ENCODE measurements at places on chromosomes 7 and 10.

DNA sequence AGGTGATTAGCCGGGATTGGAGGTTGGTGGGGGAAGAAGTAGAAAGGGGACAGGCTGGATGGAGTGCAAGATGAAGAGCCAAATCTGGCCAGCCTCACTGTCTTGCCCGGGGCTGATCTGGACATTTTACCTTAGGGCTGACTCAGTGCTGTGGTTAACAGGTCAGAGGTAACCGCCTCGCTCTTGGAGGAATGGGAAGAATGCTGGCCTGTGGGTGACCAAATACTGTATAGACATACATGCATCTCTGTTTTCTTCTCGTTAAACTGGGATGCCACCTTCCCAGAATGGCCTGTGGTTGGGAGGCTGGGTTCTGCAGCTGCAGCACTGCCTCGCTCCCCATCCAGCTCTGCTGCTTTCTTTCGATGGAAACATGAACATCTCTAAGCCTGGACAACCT, 120.0 kb downstream of the SEC23IP start:
- DNase-seq = peak; percentile 28

- DNase-seq = no peak
These were observed 141.1 kb downstream of the CDK14 start for GRCh38 chr7:90736968-90737939.

GRCh38 chr7:130920122-130920521, 186.1 kb upstream of the KLF14 start:
- no peak for DNase-seq

- no peak for DNase-seq
These were observed 103.5 kb downstream of the SND1 start for GRCh38 chr7:127755521-127755920.

DNA sequence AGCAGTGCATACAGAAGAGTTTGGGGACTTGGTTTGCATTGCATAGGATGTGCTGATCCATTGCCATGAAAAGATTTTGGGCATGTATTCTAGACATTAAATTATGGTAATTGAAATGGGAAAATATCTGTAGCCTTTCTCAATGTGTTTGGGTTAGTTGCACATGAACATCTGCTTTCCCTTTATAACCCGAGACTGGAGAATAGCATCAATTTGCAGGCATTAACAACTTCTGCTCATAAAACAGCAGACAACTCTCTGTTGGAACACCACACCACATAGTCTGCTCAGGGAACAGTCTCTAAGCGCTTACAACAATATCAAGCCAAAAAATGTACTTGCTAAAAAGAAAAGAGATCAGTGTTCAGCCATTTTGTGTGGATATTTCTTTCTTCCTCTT, 1391.1 kb upstream of the LRRTM3 start:
- DNase-seq = no peak

- no peak for DNase-seq
These were observed 319.9 kb upstream of the COBL start for GRCh38 chr7:51636503-51636902.

DNA sequence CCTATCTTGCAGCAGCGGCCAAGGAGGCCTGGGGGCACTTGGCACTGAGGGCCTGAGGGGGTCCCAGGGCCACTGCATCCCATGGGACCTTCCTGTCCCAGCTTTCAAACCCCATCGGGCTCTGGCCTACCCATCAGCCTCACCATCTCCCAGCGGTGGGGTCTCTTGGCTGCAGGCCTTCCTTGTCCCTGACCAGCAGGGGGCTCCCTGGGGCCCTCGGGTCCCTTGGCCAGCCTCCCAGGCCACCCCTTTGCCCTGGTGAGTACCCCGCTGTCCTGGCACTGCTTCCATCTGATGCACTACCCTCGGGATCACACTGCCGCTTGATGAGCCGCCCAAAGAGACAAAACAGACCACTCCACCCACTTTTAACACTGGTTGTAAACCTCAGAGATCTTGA, 43.5 kb downstream of the YKT6 start:
- no peak for DNase-seq

- peak; percentile 93 for DNase-seq
These were observed 126.5 kb upstream of the JCAD start for GRCh38 chr10:30185916-30186315.

DNA sequence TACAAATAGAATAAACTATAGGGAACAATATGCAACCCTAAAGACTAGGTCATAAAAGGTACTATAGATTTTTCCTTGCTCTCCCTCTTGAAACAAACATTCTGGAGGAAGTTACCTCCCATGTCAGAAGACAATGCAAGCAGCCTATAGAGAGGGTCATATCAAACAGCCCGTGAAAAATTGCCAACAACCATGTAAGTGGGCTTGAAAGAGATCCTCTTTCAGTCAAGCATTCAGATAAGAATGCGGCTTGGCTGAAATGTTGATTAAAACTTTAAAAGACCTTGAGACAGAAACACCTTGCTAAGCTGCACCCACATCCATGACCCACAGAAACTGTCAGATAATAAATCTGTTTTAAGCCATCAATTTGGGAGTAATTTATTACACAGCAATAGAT, 526.6 kb upstream of the GHITM start:
- DNase-seq = no peak

DNA sequence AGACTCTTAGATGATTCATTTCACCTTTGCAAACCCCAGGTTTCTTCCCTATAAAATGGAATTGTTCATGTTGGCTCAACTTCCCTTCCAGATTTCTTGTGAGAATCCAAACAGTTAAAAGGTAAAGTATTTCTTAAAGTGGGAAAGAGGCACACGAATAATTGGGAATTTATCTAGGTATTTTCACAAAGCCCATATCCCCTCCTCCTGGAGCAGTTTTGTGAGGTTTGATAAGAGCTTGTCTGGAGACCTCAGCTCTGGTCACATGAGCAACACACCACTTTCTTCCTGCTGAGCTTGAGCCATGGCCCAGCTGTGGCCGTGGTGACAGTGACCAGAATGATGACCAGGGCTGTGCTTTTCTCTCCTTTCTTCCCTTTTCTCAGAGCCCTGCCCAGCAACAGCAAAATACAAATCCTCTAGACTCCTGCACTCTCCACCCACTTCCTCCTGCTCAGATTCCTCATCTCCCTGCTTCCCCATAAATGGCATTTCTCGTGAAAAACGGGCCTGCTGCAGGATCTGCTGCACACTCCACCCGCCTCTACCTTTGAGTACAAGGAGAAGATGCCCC, 87.7 kb downstream of the PIK3CG start:
- DNase-seq = no peak

DNA sequence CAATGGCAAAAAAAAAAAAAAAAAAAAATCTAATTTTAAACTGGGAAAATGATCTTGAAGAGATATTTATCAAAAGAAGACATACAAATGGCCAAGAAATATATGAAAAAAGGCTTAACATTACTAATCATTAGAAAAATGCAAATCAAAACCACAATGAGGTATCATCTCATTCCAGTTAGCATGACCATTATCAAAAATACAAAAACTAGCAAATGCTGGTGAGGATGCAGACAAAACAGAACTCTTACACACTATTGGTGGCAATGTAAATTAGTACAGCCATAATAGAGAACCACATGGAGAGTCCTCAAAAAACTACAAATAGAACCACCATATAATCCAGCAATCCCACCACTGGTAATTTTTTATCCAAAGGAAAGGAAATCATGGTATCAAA, 489.6 kb downstream of the TNS3 start:
- no peak for DNase-seq

- DNase-seq = peak; percentile 70
These were observed 562 bp downstream of the TMEM243 start for GRCh38 chr7:87218796-87219544.

- no peak for DNase-seq
These were observed 33.6 kb downstream of the ZCCHC24 start for GRCh38 chr10:79411546-79412495.

GRCh38 chr10:125084191-125084613, 76.2 kb downstream of the CTBP2 start:
- peak; percentile 95 for DNase-seq

- DNase-seq = no peak
These were observed 31.7 kb downstream of the SYPL1 start for GRCh38 chr7:106080300-106080987.

GRCh38 chr7:43536773-43537172, 46.1 kb upstream of the STK17A start:
- DNase-seq = no peak

- no peak for DNase-seq
These were observed 135.7 kb downstream of the DNAJB6 start for GRCh38 chr7:157472311-157473050.

- DNase-seq = no peak
These were observed 322.4 kb upstream of the GHITM start for GRCh38 chr10:83816942-83817341.

GRCh38 chr7:130960208-130960988, 226.4 kb upstream of the KLF14 start:
- DNase-seq = peak; percentile 98
